Fibroblast of lung (primary cell): ENCODE measurements at places on chromosomes 7 and 10.

- DNase-seq: peak; percentile 89
Observed at GRCh38 chr10:7797582-7797981, 9.6 kb downstream of the ATP5F1C start.

DNA sequence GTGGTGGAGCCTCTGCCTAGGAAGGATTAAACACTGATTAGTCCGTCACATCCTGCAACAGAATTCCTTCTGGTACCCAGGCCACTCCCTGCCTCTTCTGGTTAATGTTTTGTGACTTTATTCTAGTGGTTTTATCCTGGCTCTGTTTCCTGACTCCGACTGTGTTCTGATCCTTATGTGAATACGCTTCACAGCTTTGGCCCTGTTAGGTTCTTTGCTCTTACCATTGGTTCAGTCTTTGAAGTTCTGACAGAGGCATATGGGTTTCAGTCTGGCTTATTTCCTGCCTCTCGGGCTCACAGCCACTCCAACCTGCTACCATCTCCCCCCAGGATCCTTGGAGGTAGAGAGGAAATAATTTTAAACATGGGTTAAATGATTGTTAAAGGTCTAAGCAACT, 23.2 kb upstream of the FGL2 start:
- DNase-seq: no peak

DNA sequence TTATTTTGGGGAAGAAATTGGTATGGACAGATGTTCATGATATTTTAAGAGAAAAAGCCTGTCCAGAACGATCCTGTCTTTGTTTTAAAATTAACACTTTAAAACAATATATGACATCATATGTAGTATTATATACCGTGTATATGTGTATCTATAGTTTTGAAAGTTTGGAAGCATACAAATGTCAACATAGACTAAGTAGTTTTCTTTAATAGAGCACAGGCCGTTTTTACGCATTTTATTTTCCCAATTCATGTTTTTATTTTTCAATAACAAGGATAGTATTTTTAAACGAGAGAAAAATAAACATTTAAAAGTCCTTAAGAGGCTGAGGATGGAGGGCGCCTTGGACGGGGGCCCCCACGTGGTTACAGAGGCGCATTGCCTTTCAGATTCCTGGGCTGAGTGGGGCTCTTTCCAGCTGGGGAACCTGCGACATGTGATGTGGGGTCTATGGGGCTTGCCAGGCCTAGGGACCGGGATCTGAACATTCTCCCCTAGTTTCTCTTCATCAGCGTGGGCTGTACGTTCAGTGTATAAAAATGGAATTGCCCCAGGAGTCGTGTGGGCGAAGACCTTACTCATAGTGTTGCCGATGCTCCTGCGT, 127.8 kb upstream of the ZNF746 start:
- peak; percentile 65 for DNase-seq

- DNase-seq: no peak
Observed at GRCh38 chr10:69345402-69345801, 67.1 kb downstream of the HK1 start.

DNA sequence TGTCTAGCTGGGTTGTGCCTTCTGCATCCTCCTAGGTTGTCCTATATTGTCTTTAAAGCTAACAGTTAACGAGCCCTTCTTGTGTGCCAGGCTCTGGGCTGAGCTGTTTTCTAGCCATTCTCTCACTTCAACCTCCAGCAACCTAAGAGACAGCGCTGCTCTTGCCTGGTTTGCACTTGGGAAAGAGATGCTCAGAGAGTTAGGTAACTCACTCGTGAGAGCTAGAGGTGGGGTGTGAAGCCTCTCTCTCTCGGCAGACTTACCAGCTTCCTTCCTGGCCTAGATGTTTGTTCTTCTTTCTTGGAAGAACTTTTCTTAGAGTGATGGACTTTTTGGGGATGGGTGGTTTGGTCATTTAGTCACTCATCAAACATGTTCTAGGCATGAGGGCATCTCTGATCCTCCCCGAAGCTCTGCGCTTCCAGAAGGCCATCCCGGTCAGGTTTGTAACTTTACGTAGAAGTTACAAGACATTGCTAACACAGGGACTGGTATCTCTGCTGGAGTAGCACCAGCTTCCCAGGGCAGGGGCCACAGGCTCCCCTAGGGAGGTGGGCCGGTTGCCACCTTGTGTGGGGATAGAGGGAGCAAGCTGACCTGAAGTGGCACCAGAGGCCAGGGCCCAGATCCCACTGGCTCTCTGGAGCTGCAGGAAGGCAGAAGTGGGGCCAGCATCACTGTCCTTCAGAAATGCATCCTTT, 14.3 kb downstream of the TSPAN15 start:
- DNase-seq: no peak

GRCh38 chr10:76554033-76554408, 1083.6 kb downstream of the KCNMA1 start:
- no peak for DNase-seq

DNA sequence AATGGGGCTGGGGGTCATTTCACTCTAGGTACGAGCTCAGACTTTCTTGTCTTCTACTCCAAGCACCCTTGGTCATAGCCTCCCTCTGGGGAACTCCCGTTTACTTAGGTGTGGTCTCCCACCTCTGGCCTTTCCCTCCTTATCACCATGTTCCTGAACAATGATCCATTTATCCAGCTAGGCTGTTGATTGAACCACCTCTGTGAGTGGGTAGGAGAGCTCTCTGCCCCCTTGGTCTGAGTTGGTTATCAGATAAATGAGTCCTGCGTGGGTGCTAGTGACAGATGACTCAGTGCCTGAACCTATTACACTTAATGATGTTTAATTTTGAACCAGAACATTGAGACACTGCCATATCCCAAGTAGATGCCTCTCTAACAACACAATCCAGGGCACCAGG, 9.4 kb downstream of the BLNK start:
- no peak for DNase-seq

DNA sequence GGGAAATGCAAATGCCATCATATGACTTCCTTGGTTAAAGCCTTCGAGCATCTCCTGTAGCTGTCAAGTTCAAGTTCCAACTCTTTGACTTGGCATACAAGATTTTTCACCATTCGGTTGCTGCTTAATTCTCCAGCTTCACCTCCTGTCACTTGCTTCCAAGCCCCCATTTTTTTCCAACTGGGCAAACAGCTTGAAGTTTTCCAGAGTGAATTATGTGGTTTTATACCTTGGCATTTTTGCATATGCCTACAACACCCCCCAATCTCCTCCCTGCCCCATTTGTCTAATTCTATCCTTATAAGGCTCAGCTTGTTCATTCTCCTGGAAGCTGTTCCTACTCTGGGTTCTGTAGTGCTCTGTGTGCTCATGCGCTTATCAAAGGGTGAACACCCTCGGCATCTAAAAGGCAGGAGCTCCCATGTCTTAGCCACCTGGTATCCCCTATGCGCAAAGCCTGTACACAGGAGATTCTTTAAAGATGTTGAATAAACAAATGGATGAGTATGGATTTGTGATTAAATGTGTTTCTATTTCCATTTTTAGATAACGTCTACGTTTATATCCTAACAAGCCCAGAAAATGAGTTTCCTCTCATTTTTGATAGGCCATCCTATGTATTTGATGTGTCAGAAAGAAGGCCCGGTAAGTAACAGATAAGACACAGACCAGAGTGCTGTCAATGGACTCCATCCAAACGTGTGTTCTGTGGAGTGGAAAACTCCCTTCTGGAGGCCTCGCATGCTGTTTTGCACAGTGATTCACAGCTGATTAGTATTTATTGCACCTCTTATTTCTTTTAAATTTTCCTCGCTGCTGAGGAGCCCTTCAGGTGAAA, 52.5 kb downstream of the CDHR3 start:
- no peak for DNase-seq

- no peak for DNase-seq
Observed at GRCh38 chr10:72011468-72011867, 47.3 kb downstream of the CHST3 start.

GRCh38 chr7:77239471-77239870, 39.9 kb upstream of the FGL2 start:
- DNase-seq: no peak

GRCh38 chr10:75866731-75867130, 435.3 kb downstream of the LRMDA start:
- no peak for DNase-seq

DNA sequence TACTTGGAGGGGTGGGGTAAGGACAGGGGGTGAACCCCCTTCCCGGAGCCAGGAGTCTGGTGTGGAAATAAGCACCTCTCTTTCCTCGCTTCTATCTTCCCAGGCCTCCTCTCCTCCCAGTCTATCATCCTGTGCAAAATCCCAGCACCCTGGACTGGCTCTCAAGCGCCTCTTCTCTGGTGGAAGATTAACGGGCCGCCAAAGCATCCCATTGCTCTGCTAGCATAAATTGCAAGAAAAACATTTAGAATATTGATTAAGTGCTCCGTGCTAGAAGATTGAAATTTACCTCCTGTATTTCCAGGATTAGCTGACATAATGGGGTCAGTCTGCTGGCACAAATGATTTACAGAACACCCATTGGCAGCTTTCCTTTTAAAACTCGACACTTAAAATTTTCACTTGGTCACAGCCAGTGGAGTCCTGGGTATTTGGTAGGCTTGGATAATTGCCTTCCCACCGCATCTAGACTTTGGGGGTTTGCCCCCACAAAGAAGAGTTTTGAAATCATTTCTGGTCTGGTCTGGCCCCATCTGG, 189.7 kb downstream of the GFRA1 start:
- DNase-seq: no peak

DNA sequence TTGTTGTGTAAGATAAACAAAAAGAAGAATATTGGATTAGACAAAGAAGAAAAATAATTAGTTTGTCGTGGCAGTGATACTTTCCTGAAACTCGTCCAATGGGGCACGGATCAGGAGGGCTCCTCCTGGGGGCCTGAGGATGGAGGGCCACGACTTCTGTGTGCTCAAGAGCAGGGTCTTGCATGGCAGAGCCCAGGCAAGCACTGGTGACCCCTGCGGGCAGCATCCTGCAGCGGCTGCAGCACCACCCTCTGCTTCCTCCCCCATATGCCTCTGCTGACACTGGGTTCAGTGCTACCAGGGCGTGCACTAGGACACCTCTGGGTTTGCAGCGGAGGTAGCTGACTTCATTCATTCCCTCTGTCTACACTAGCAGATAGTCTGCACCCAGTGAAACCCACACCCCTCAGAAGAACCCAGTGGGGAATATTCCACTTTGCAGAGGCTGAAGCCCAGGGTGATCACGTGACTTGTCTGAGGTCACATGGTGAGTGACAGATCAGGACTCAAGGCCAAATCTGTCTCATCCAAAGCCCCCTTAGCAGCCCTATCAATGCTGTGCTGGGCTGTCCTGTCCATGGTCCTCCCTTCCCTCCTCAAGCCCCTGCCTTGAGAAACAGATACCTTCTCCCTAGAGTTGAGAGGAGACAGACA, 375.5 kb downstream of the TCERG1L start:
- no peak for DNase-seq

DNA sequence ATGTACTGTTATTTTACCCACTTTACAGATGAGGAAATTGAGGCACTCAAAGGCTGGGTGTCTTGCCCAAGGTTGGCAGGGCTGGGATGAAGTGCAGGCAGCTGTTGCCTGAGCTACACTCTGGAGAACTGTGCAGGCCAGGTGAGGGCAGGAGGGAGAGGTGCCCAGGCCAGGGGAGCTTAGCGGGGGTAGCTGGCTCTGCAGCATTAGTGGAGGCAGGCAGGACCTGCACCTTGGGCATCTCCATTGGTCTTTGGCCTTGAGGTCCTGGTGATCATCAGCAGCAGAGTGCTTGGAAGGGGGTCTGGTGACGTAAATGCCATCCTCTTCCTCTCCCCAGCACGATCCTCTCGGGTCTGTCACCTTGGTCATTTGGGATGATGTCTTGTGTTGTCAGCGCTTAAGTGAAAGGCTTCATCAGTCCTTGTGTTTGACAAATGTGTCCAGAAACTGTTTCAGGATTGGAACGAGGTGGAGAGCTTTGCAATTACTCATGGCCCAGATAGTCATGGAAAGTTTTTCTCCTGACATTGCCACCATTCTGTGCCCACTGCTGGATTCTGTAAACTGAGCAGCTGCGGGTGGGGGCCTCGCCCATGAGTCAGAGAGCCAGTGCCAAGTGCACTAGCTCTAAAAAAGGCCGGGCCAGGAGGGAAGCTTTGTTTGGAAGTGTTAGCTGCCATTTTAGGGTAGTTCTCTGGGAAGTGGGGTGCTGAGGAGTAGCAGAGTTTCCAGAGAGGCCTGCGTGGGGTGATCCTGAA, 47.6 kb downstream of the TSPAN15 start:
- peak; percentile 11 for DNase-seq

- no peak for DNase-seq
Observed at GRCh38 chr7:33645104-33645503, 260.2 kb upstream of the BMPER start.

DNA sequence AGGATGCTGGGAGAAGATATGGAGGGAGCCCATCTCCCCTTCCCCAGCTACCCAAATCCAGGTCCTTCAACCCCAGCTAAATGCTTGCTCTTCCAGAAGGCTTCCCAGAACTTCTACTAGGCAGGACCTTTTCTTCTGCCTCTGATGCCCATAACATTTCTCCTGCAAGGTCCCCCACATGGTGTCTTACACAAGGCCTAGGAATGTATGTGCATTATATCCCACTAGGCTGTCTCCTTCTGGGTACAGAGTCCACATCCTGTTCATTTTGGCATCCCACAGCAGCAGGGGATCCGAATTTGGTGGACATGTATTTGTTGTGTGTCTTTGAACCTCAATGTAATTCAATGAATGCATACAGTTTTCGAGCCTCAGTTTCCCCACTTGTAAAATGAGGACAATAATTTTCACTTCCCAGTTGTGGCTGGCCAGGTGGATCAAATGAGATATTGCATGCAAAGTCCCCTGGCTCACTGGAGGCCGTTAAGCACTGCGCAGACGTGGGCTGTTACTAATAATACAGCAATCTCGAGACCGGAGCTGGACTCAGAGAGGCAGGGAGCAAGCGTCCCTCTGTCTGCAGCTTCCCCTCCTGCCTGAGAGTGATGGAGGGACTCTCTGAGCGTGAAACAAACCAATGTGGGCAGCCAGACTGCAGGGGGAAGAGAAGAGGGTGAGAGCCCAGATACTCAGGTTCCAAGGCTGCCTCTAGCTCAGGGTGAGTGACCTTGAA, 18.6 kb upstream of the YWHAG start:
- DNase-seq: no peak

GRCh38 chr7:1868516-1869165, 198.6 kb downstream of the ELFN1 start:
- DNase-seq: no peak

DNA sequence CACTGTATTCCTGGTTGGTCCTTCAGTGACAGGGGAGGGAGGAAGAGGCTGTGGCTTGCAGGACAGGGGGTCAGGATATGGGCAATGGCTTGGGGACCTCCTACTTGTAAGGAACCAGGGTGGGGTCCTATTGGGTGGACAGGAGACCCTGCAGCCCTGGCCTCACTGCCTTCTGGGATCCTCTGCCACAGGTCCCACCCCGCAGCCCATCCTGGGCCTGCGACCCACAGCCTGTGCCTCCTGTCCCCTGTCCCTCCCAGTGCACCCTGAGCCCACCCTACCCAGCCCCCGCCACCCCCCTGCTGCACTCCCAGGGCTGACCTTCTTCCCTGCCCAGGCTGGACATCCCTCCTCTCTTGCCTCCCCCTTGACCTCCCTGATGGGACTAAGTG, 58.7 kb upstream of the MYL10 start:
- DNase-seq: no peak
